Stimulated activated CD4-positive, alpha-beta T cell treated with anti-CD3 and anti-CD28 coated beads, Interleukin-15, amount 100 ng/mL, for 24 hours (primary cell): ENCODE measurements at places on chromosomes 7 and 10.

GRCh38 chr10:88661018-88661417 is 3.2 kb upstream of the LIPF start:
- DNase-seq, result no peak

GRCh38 chr7:143299840-143300239 is 11.7 kb downstream of the CASP2 start:
- DNase-seq, result peak; percentile 67

DNA sequence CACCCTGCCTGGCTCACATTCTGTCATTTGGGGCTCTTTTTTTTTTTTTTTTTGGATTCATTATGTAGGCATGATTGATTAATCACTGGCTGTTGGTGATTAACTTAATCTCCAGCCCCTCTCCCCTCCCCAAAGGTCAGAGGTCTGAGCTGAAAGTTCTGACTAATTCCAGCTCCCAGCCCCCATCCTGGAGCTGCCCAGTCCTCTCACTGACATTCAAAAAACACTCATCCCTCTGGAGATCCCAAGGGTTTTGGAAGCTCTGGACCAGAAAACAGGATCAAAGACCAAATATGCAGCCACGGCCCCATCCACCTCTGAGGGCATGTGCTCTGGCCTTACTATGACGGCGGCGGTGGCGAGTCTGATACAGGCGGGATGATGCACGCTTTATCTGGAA is 53.8 kb downstream of the RBM17 start:
- no peak for DNase-seq

- peak; percentile 7 for DNase-seq
Observed at GRCh38 chr10:50367732-50368131, 116.4 kb upstream of the ASAH2 start.

GRCh38 chr7:151782598-151783448 is 94.1 kb downstream of the PRKAG2 start:
- peak; percentile 85 for DNase-seq

- DNase-seq, result no peak
Observed at GRCh38 chr10:131387018-131387529, 75.6 kb upstream of the TCERG1L start.

GRCh38 chr7:90231304-90231703 is 13.7 kb upstream of the CFAP69 start:
- DNase-seq, result no peak

GRCh38 chr7:36098096-36098495 is 55.0 kb upstream of the EEPD1 start:
- no peak for DNase-seq

- DNase-seq, result no peak
Observed at GRCh38 chr7:102823390-102824119, 74.8 kb downstream of the FAM185A start.

DNA sequence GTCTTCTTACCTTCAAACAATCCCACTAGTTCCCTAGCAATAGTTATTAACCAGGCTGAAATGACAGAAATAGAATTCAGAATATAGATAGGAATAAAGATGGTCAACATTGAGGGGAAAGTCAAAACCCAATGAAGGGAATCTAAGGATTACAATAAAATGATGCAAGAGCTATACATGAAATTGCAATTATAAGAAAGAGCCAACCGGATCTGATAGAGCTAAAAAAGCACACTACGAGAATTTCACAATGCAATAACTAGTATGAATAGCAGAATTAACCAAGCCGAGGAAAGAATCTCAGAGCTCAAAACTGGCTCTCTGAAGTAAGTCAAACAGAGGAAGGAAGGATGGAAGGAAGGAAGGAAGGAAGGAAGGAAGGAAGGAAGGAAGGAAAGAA is 288.7 kb upstream of the KCND2 start:
- no peak for DNase-seq
